ENCODE measurements at places on chromosomes 7 and 10.

GRCh38 chr10:84296091-84296981, 32.1 kb upstream of the CCSER2 start:
- DNase-seq, result no peak

DNA sequence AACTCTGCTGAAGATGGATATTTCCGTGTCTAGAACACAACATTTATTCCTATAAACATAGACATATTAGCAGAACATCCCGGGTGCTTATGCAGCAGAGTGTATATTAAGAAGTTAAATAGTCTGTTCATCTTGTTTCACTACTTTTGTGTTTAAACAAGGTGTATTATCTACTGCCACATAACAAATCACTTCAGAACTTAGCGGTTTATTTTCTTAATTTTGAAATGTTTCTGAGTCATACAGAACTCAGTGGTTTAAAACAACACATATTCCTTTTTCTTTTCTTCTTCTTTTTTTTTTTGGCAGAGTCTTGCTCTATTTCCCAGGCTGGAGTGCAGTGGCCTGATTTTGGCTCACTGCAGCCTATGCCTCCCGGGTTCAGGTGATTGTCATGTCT, 25.8 kb downstream of the DENND10 start:
- DNase-seq, result no peak

DNA sequence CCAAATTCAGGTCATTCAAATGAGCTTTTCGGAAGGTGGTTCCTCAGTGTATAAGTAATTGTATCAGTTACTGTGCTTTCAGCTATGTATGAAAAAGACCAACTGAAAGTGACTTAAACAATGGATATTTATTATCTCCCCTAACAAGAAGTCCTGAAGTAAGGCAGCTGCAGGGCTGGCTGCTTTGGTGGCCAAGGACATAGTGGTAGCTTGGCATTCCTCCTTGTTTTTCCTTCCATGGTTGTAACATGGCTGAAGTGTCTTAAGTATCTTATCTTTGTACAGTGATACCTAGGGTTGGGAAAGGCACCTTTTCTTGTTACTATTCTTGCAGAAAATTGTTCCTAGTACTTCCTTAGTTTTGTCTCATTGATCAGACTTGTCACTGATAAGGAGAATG, 21.4 kb downstream of the EXOC4 start:
- no peak for DNase-seq

- DNase-seq, result no peak
These were observed 34.5 kb upstream of the MEOX2 start for GRCh38 chr7:15720849-15721471.

DNA sequence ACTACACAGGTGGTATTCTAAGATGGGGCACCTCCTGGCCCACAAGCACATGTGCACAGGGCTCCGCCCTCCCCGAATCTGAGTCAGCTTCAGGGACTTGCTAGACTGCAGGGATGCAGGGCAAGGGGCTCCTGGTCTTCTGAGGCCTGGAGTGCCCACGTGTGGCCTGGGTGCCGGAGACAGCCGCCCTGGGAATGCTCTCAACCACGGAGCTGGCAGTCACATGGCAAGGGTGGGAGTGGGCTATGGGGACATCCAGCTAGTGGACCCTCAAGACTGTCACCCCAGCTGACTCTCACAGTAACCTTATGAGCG, 42.7 kb downstream of the CFAP46 start:
- no peak for DNase-seq

DNA sequence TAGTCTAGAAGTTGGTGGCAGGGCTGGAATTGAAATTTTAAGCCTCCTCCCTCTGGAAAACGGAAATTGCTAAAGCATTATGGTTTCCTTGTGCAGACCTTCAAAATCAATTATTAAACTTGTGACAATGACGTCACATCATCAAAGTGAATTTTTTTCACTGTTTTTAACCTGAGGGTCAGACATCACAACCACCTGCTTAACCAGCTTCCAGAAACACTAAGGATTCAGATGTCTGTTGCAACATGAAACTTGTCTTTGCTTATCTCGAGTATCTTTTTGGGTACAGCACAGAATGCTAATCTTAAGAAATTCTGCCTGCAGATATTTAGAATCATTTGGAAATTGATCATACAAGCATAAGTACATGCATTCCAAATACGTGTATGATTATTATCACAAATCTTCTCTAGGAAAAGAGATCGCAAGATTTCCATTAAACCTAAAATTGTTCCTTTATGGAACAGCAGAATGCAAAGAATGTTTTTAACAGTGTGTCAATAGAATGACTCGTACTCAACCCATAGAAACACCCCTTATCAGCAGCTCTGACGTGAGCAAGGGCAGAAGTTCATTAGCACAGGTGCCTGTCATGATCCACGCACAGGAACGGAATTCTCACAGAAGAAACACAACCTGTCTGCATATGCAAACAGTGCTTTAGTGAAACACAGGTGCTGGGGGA, 4.1 kb upstream of the GTPBP4 start:
- no peak for DNase-seq

GRCh38 chr10:44906486-44906885, 4.7 kb upstream of the TMEM72 start:
- no peak for DNase-seq

DNA sequence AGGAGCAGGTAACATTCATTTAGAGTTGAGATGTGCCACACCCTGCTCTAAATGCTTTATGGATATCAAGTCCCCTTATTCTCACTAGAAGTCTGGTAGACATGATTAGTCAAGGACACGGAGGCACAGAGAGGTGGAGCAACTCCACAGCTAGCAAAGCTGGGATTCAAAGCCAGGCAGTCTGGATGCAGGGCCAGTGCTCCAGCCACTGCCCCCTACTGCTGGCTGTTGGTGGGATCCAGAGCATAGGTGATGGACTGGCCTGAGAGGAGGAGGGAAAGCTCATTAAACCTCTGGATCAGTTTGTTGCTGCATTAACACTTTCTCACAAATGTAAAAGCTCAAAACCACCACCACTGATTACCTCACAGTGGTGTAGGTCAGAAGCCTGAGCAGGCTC, 22.6 kb upstream of the KBTBD2 start:
- no peak for DNase-seq

DNA sequence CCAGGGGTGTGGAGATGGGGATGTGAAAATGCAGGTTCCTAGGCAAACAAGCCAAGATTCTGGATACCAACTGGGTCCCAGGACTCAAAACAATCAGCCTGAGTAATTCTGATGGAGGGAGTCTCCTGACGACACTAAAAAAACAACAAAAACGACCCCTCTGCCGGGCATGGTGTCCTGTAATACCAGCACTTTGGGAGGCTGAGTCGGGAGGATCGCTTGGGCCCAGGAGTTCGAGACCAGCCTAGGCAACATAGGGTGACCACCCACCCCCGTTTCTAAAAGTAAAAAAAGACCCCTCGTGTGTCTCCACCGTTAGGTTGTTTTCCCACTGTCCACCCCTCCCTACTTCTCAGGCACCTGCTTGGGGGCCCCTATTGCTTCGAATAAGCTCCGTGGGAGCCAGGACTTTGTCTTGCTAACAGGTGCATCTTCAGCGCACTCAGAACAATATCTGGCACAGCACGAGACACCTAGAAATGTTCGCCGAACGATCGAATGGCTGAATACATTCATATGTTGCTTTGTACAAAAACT, 743 bp upstream of the NRF1 start:
- DNase-seq, result no peak

- no peak for DNase-seq
These were observed 696.3 kb upstream of the C7orf33 start for GRCh38 chr7:147894271-147894670.

GRCh38 chr7:112759905-112760304, 30.3 kb downstream of the TMEM168 start:
- no peak for DNase-seq

DNA sequence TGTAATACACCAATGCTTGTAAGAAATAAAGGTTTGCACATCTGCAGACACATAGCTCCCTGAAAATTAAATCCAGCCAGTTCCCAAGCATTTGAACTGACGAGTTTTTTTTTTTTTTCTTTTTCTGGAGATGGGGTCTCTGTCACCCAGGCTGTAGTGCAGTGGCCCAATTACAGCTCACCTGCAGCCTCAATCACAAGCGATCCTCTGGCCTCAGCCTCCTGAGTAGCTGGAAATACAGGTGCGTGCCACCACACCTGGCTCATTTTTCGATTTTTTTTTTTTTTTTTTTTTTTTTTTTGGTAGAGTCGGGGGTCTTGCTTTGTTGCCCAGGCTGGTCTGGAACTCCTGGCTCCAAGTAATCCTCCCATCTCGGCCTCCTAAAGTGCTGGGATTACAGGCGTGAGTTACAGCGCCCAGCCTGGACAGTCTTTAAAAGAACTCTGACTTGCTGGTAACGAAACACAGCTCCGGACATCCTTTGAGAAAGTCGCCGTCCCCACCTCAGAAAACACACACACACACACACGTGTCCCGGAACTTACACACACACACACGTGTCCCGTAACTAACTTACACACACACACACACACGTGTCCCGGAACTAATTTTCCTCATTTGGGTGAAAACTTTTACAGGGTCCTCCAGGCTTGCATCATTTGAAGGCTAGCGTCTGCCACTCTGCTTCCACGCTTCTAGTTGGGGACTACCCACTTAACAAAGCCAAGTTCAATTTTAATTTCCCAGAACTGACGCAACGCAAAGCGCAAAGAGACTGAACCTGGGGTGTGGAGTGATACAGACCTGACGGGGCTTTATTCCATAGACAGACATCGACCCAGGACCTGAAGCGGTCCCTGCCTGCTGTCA, 18.6 kb downstream of the OCM2 start:
- DNase-seq, result peak; percentile 30

GRCh38 chr10:100877461-100877850, 35.3 kb upstream of the SLF2 start:
- no peak for DNase-seq

DNA sequence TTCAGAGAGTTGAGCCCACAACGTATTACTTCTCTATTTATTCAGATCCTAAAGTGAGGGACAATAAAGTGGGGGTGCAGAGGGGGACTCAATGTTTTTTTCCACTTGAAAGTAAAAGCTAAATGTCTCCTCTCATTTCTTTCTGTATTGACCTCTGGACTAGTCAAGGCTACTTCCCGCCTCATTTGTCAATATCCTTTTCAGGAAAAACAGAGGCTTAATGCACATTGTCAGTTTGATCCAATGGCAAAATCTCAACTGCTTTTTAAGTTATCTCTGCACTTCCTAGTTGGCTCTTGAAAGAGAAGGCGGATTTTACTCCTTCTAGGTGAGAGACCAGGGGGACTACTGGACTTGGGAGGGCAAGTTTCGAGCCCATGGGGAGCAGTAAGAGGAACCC, 56.4 kb downstream of the HIPK2 start:
- no peak for DNase-seq

DNA sequence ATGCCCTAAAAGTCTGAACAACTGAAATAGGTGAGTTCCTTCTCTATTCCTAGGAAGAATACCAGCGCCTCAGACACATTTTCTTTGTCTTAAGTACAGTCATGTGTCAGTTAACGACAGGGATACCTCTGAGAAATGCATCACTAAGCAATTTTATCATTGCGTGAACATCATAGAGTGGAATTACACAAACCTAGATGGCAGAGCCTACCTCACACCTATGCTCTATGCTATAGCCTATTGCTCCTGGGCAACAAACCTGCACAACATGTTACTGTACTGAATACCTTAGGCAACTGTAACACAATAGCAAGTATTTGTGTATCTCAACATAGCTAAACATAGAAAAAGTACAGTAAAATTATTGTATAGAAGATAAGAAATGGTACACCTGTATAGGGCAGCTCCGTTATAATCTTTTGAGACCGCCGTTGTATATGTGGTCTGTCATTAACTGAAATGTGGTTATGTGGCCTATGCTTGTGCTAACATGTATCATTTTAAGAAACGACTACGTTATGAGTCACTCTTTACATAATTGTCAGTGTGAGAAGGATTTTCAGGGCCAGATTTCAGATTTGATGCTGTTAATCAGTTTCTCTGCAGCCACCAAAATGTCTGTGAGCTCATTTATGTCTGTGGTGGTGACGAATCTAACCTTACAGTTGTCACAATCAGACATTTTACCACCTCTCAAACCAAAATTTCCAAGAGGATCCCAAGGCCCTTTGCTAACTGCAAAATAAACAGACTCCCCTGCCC, 66.1 kb upstream of the STK17A start:
- DNase-seq, result no peak

GRCh38 chr10:30039988-30040387, 19.4 kb downstream of the JCAD start:
- no peak for DNase-seq

DNA sequence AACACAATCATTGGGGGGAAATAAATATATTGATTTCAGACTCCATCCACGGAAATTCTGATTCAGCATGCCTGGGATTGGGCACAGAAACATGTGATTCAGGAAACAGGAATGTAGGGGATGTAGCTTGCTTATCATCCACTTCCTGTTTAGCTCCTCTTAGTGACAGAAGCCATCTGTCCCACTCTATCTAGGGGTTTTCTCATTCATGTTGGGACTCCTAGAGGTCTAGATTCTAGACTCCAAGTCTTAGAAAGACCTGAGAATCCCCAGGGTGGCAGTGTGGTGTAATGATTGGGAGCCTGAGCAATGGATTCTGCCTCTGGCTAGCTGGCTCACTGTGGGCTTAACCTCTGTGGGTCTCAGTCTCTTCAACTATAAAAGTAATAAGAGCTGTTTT, 67.9 kb downstream of the CDK1 start:
- no peak for DNase-seq

All from HuH-7 (cell line).